ENCODE measurements at places on chromosomes 1 and 21.

GRCh38 chr1:227891955-227892488, 55.7 kb downstream of the WNT9A start:
- DNase-seq = peak; percentile 10

- peak; percentile 52 for DNase-seq
Measured at GRCh38 chr1:235105051-235106043, 23.3 kb downstream of the TOMM20 start.

- no peak for DNase-seq
Measured at GRCh38 chr1:116157096-116157495, 45.9 kb downstream of the MAB21L3 start.

DNA sequence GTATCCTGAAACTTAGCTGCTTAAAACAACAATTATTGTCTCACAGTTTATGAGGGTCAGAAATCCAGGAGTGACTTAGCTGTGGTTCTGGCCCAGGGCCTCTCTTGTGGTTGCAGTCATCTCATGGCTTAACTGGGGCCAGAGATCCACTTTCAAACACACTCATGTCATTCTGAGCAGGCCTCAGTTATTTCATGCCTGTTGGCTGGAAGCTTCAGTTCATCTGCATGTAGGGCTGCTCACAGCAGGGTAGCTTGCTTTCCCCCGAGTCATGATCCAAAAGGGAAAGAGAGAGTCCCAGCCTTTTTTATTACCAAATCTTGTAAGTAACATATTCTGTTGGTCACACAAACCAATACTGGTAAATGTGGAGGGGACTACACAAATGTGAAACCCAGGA, 96.6 kb upstream of the B3GALT2 start:
- DNase-seq = no peak

DNA sequence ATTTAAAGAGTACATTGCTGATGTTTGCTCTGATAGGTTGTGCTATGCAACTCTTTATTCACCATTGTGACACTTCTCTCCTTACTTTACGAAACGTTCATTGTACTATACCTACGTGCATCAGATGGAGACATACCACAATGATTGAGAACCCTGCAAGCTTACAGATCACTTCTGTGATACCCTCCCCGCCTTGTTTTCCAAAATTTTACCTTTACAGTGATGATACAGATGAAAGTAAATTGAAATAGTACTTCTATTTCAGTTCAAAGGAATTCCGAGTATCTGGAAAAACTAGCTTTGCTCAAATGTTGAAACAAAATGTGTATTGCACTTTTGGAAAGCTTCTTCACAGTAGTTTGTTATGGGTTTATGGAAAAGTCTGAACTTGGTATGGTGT, 3.3 kb downstream of the OR14K1 start:
- no peak for DNase-seq

DNA sequence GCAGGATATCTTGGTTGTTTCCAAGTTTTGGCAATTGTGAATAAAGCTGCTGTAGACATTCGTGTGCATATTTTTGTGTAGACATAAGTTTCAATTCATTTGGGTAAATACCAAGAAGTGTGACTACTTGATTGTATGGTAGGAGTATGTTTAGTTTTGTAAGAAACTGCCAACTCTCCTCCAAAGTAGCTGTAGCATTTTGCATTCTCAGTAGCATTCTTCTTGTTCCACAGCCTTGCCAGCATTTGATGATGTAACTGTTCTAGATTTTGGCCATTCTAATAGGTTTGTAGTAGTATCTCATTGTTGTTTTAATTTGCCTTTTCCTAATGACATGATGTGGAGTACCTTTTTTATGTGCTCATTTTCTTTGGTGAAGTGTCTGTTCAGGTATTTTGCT, 38.6 kb upstream of the PLA2G4A start:
- DNase-seq = no peak

Measured in GM12892 (cell line).